Kidney (tissue), 22 donors: ENCODE measurements at places on chromosomes 1 and 21.

- H3K36me3 ChIP-seq = no peaks in the 10 kb centered on the region
- no peak for DNase-seq
- H3K4me1 ChIP-seq = no peaks in the 10 kb centered on the region
- no peak overlapping the region for H3K4me3 ChIP-seq
Measured at GRCh38 chr1:184945029-184945428, 29.3 kb downstream of the NIBAN1 start.

DNA sequence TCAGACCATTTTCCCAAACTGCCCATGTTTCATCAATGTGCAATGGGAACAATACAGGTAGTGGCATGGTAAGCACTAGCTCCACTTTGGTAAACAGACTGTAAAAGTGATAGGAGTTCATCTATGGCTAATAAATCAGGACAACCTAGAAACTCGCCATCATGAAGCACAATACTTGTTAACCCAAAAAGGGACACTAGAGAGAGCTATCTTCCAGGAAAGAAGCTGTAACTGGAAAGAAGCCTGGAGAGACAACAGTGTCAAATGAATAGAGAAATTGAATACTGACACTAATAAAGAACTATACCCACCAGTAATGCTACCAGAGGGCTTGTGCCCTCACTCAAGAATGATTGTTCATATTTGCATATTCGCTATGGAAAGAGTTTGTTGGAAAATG, 164.7 kb upstream of the RGS18 start:
- peak; percentile 13 for DNase-seq
- H3K4me3 ChIP-seq = no peak overlapping the region
- no peaks in the 10 kb centered on the region for H3K4me1 ChIP-seq
- no peaks in the 10 kb centered on the region for H3K27me3 ChIP-seq
- H3K27ac ChIP-seq = no peak overlapping the region

DNA sequence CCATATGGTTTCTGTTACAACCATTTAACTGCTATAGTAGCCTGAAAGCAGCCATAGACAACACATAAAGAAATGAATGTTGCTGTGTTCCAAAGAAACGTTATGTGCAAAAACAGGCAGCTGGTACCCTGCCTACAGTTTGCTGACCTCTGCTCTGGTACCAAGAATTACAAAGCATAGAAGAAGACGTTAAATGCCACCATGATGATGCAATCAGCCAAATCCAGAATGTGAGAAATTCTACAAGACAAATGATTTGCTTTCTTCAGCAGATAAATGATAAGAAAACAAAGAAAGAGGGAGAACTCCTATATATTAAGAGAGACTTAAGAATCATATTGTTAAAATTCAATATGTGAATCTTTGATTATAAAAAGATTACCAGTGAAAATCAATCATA, 97.8 kb upstream of the PDE4B start:
- H3K36me3 ChIP-seq = no peaks in the 10 kb centered on the region
- no peak for DNase-seq
- no peaks in the 10 kb centered on the region for H3K4me1 ChIP-seq
- H3K4me3 ChIP-seq = no peak overlapping the region

DNA sequence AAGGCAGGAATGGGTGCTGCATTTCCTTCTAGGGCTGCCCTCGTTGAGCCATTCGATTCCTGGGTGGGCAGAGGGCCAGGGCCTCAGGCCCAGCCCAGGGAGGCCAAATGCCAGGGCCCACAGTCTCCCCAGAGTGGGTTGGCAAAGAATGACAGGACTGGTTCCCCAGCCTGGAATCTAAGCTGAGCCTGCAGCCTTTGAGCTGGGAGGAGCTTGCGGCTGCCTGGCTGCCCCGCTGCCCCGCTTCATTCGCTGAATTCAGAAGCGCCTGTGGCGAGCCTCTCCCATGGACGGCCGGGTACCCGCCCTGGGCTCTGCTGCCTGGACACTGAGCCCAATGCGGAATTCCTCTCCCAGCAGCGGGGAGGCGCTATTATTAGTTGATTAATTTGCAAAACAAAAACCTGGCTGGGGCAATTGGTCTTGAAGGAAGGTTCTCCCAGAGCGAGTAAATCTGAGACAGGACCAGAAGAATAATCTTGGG, 32.3 kb upstream of the TARDBP start:
- H3K27ac ChIP-seq = no peak overlapping the region
- peak; percentile 76 for DNase-seq
- H3K36me3 ChIP-seq = no peaks in the 10 kb centered on the region
- no peaks in the 10 kb centered on the region for H3K27me3 ChIP-seq

DNA sequence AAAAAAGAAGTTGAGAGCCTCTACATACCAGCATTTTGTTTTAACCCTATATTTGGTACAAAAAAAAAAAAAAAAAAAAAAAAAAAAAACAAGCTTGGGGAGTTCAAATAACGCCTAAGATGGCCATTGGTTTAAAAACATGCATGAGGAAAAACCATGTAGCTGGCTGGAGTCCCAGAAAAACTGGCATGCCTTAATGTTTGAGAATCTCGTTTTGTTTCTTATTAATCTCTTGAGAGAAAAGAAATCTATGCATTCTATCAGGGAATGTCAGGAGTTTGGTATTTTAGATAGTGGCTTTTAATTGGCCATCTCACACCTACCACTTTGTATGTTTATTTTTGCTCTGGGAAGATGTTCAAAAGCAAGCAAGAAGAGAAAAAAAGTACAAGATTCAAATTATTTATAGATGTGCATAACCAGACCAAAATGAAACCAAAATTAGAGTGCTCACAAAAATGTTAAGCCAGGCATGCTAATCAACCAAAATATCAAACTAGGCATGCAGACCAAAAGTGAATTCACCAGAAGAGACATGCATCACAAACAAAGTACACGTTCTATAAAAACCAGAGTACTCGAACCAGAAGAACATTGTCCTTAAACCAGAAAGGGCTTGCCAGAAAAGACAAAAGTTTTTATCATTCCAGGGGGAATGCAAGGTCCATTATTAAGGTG, 156.6 kb downstream of the AK5 start:
- no peak overlapping the region for H3K27ac ChIP-seq
- H3K36me3 ChIP-seq = no peaks in the 10 kb centered on the region
- DNase-seq = no peak

DNA sequence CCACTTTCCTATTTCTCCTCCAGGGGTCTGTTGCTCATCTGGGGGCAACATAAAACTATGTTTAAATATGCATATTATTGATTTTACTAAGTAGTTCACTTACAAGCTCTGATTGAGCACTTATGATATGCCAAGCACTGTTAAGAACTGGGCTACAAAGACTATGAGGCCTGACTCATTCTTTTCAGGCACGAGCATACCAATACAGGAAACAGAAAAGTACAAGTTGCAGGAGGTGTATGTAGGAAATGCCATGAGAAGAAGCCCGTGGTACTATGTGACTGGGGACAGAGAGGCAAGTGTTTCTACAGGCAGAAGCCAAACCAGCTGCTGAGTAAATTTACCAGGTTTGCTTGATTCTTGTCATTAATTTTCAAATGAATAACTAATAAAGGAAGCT, 120.4 kb upstream of the PTGFR start:
- DNase-seq = no peak
- no peak overlapping the region for H3K4me3 ChIP-seq
- no peak overlapping the region for H3K27ac ChIP-seq
- no peaks in the 10 kb centered on the region for H3K4me1 ChIP-seq

- H3K27ac ChIP-seq = no peak overlapping the region
- H3K4me3 ChIP-seq = no peak overlapping the region
- H3K27me3 ChIP-seq = no peaks in the 10 kb centered on the region
- H3K36me3 ChIP-seq = no peaks in the 10 kb centered on the region
- peaks cover 2% of the 10 kb centered on the region for H3K4me1 ChIP-seq
Measured at GRCh38 chr1:232925421-232926220, 24.8 kb upstream of the NTPCR start.

DNA sequence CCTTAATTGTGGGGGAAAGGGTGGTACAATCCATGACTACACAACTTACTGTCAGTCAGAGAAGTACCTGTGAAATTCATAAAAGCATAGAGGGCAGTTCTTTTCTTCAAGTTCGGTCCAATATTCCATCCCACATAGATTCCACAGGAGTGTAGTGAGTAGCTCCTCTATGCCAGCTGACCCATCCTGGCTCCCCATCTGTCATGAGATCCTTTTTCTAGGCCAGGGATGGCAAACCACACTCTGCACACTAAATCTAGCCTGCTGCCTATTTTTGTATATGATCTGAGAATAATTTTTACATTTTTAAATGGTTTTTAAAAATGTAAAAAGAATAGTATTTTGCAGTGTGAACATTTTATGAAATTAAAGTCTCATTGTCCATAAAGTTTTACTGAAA, 107.0 kb upstream of the TSPAN2 start:
- no peaks in the 10 kb centered on the region for H3K27me3 ChIP-seq
- H3K4me1 ChIP-seq = no peaks in the 10 kb centered on the region
- H3K27ac ChIP-seq = no peak overlapping the region

DNA sequence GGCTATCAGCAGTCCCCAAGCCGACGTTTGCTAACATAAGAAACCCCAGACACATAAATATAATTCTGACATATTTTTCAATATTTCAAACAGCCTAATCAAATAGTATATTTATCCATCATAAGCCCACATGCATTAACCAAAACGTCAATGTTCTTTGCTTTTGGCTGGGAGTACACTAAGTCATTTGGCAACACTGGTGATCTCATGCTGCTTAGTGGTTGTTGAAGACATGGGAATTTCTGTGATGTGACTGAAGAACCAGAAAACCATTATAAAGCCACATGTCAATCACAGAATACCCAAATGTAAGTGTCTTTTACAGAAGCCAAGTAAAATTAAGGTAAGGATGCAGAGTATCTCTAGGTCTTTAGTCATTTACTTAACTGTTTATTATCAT, 57.6 kb downstream of the PLPPR5 start:
- H3K27ac ChIP-seq = no peak overlapping the region
- no peak for DNase-seq
- H3K36me3 ChIP-seq = no peaks in the 10 kb centered on the region
- no peaks in the 10 kb centered on the region for H3K27me3 ChIP-seq
- H3K4me3 ChIP-seq = no peak overlapping the region
- no peaks in the 10 kb centered on the region for H3K4me1 ChIP-seq

DNA sequence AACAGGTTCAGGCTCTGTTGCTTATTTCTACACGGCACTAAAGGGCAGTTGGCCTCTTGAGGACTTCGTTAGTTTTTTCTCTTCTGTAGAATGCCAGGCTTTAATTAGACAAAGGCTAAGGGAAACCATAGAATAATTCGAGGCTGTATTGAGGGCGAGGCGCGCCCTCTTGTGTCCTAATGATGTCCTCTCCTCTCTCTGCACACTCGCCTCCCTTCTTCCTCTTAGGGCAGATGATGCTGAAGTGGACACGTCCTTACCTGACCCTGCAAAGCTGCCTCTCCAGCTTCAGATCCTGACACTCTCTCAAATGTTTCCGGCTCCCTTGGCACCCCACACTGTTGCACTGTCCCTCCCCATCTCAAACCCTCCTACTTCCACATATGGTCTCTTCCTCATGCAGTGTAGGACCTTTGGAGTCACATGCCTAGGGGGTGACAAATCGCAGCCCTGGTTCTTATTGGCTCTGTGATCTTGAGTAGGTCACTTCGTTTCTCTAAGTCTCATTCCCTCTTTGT, 1.9 kb upstream of the ZSCAN20 start:
- H3K27me3 ChIP-seq = no peaks in the 10 kb centered on the region
- H3K4me1 ChIP-seq = peaks cover 7% of the 10 kb centered on the region
- peak; percentile 95 for DNase-seq
- no peak overlapping the region for H3K27ac ChIP-seq

- no peaks in the 10 kb centered on the region for H3K4me1 ChIP-seq
- H3K27me3 ChIP-seq = no peaks in the 10 kb centered on the region
- no peak for DNase-seq
- H3K27ac ChIP-seq = no peak overlapping the region
- peak overlapping the region; percentile 58 for H3K4me3 ChIP-seq
- no peaks in the 10 kb centered on the region for H3K36me3 ChIP-seq
Measured at GRCh38 chr1:214224611-214225354, 56.2 kb upstream of the SMYD2 start.

GRCh38 chr1:35386959-35387358, 118.5 kb downstream of the ZMYM4 start:
- H3K27me3 ChIP-seq = no peaks in the 10 kb centered on the region
- H3K4me1 ChIP-seq = no peaks in the 10 kb centered on the region
- peaks cover 9% of the 10 kb centered on the region for H3K36me3 ChIP-seq
- DNase-seq = no peak
- no peak overlapping the region for H3K27ac ChIP-seq

DNA sequence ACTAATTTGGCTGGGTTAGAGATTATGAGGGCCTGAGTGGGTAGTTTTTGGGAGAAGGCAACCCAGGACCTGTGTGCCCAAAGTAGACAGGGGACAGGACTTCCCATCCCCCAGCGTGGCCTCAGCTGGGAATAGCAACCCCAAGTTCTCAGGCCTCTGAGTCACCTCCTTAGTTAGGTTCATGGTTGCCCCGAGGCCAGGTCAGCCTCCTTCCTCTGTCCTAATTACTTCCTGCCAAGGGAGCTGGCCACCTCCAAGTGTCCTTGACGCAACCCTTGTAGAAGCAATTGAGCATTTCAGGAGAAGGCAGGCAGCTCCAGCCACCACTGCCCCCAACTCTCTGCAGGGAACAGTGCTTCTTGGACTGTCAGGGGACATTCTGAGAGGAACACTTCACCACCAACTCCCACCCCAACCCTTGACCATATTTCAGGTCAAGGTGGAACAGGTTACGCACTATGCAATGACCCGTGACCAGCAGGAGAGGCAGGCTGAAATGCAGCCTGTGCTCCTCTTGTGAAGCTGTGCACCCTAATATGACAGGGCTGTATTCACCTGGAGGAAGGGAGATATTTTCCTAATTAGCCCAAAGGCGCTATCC, 5.1 kb upstream of the NT5C1A start:
- H3K4me1 ChIP-seq = no peaks in the 10 kb centered on the region
- no peak overlapping the region for H3K4me3 ChIP-seq
- DNase-seq = no peak
- peaks cover 4% of the 10 kb centered on the region for H3K27me3 ChIP-seq
- H3K36me3 ChIP-seq = no peaks in the 10 kb centered on the region

DNA sequence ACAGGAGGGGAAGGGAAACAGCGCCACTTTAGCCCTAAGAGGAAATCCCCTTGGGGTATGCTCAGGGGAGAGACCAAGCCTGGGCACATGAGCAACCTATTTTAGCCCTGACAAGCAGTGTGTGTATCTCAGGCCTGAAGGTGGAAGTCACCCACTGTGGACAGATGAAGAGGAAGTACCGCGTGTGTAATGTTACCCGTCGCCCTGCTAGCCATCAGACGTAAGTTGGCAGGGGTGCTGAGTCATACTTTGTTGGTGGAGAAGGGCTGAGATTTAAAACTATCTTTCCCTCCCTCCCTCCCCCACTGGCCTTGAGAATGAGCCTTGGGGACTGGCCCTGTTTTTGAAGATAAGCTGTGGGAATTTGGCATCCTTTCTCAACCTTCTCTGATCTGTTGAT, 11.2 kb downstream of the AGO1 start:
- H3K4me3 ChIP-seq = no peak overlapping the region
- no peak for DNase-seq
- no peaks in the 10 kb centered on the region for H3K36me3 ChIP-seq
- H3K4me1 ChIP-seq = no peaks in the 10 kb centered on the region
- no peak overlapping the region for H3K27ac ChIP-seq

GRCh38 chr1:212512816-212513559, 80.3 kb downstream of the NENF start:
- H3K36me3 ChIP-seq = no peaks in the 10 kb centered on the region
- H3K4me3 ChIP-seq = no peak overlapping the region
- no peak for DNase-seq
- peaks cover 6% of the 10 kb centered on the region for H3K4me1 ChIP-seq
- H3K27me3 ChIP-seq = no peaks in the 10 kb centered on the region

- H3K27ac ChIP-seq = no peak overlapping the region
- no peak overlapping the region for H3K4me3 ChIP-seq
Measured at GRCh38 chr1:230504310-230504709, 78.2 kb upstream of the PGBD5 start.
